ENCODE measurements at places on chromosomes 6 and 20. TPM values are rescaled to one million over a fixed set of nuclear protein-coding genes. Genes with fewer than 3 reads are reported as not detected.

BTN2A1 gene
- total RNA-seq = 8.6 TPM

GRCh38 chr6:117391874-117392583, 33.7 kb downstream of the ROS1 start:
- no peak for DNase-seq

RAMACL gene
- total RNA-seq = 2.4 TPM

DNA sequence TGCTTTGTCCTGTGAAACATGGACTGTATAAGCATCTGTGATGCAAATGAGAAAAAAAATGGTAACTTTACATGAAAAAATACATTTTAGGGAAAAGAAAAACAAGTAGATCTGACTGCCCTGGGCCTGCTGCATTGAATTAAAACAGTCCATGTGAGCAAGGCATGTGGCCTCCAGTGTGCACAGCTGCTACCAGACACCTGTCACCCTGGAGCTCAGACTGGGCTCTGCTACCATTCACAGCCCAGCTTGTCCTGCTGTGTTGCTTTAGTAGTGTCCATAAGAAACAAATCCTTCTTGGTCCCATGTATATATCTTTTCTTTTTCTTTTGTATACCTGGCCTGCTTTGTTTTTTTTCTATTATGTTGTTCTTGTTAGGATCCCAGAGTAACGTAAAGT, 315.9 kb downstream of the NKAIN2 start:
- DNase-seq = no peak

HLA-G gene
- total RNA-seq = not detected

DNA sequence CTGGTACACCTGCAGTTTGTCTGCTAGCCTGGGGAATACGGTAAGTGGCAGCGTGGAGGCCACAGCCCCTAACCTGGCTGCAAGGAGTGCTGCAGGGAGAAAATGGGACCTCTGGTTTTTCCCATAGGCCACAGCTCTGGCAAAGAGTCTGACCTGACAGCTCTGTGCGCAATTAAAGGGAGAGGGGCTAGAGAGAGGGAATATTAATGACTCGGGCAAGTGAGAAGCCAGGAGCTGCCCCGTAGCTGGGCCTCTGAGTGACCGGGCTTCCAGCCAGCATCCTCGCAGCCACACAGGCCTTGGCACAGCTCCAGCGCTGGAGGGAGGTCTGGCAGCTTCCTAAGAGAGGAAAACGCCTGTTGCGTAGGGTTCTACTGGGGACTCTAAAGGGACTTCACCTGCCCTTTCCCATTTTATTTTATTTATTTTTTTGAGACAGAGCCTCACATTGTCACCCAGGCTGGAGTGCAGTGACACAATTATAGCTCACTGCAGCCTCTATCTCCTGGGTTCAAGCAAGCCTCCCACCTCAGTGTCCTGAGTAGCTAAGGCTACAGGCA, 18.2 kb upstream of the OCSTAMP start:
- DNase-seq = peak; percentile 47

CCN6 gene
- not detected for total RNA-seq

- no peak for DNase-seq
These were observed 97.2 kb downstream of the SPTLC3 start for GRCh38 chr20:13105864-13106457.

- no peak for DNase-seq
These were observed 311.8 kb downstream of the CD83 start for GRCh38 chr6:14429396-14429795.

- no peak for DNase-seq
These were observed 69.7 kb downstream of the TCP11 start for GRCh38 chr6:35071347-35071994.

- DNase-seq = no peak
These were observed 696.5 kb upstream of the CITED2 start for GRCh38 chr6:140070846-140071473.

- no peak for DNase-seq
These were observed 97.2 kb downstream of the SSR1 start for GRCh38 chr6:7215798-7216231.

GRCh38 chr6:30885999-30886896, 1.9 kb downstream of the DDR1 start:
- no peak for DNase-seq

DNA sequence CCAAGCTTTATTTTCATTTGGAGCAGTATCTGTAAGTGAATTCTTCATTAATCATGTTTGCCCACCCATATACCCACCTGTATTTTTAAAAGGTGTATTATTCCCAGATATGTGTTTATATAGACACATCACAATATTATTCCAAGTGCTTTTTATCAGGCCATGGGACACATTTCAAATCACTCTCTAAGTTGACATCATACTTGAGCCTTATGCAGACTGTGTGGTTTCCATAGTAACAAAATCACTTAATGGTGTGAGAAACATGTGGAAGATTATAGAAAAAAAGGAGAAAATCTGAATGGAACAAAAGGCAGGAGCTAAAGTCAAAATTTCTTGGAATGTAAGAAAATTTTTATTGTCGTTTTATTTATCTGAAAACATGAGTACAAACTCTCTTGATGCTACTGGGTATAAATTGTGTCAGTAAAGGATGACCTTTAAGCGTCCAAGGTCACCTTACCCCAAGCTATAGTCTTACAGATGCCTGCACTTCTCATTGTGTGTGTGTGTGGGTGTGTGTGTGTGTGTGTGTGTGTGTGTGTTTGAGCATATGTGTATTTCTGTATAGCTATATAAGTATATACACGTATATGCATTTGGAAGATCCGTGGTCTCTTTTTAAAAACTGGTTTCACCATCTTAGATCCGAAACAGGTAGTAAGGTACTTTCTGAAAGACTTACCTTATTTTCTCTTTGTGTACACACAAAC, 79.8 kb upstream of the CCN6 start:
- peak; percentile 26 for DNase-seq

GHRH gene
- not detected for total RNA-seq

- DNase-seq = no peak
These were observed 33.4 kb downstream of the KCNS1 start for GRCh38 chr20:45067558-45067957.

DNA sequence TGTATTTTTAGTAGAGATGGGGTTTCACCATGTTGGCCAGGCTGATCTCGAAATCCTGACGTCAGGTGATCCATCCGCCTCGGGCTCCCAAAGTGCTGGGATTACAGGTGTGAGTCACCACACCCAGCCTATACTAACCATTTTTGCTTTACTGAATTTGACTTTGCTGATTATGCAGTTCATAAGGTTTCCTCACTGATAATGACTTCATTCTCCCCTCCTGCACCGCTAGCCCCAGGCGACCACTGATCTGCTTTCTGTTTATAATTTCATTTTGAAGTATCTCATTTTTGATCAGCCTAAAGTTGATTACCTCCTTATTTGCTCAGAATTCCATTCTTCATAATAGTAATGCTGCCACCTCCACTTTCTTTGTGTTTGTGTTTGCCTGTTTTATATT, 48.7 kb upstream of the FAM83D start:
- DNase-seq = no peak

SLPI gene
- not detected for total RNA-seq

LY86 gene
- total RNA-seq = not detected

GRCh38 chr6:33632558-33633039, 11.5 kb downstream of the ITPR3 start:
- no peak for DNase-seq
